ENCODE measurements at places on chromosomes 5 and 9.
A peak's percentile ranks its signal among the peaks of the same experiment; 100 is the strongest.

GRCh38 chr5:53927668-53928247, 367.3 kb downstream of the NDUFS4 start:
- DNase-seq: no peak

DNA sequence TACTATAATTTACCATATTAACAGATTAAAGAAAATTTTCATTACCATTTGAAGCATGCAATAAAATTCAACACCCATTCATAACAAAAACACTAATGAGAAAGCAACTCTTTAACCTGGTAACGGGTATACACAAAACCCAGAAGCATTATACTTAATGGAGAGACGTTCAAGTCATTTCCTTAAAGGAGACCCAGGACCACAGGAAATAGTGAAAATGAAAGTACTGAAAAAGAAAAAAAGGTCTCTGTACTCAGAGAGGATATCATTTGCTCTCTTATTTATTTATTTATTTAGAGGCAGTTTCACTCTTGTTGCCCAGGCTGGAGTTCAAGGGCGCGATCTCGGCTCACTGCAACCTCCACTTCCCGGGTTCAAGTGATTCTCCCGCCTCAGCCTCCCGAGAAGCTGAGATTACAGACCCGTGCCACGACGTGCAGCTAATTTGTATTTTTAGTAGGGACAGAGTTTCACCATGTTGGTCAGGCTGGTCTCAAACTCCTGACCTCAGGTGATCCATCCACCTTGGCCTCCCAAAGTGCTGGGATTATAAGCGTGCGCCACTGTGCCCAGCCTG, 61.6 kb downstream of the SETX start:
- DNase-seq: no peak

- DNase-seq: no peak
These were observed 114.6 kb upstream of the CD180 start for GRCh38 chr5:67311208-67311607.

DNA sequence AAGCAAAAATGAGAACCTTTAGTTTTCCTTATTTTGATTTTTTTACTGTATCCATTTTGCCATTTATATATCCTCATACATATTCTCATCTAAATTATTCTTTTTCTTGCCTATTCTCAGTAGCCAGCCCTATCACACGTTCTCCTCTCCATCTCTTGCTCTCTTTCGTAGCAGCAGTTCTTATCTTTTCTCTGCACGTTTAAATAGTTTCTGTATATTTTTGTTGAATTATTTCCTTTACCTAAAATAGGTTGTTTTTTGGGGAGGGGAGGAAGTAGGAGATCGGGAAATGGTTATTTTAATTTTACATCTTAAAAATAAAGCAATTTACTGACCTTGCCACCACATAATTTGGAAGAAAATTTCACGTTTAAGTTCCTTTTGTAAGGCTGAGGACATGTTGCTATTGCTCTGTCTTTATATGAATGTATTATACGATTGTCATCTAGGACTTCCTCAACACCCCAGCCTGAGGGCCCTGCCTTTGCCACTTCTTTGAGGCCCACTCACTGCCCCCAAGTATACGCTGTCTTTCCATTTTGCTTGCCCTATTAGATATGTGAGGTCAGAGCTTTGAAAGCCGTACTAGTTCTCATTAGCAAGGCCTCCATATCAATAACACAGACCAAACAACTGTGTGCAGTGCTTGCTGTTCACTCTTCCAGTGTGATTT, 140.3 kb downstream of the GNAQ start:
- no peak for DNase-seq

DNA sequence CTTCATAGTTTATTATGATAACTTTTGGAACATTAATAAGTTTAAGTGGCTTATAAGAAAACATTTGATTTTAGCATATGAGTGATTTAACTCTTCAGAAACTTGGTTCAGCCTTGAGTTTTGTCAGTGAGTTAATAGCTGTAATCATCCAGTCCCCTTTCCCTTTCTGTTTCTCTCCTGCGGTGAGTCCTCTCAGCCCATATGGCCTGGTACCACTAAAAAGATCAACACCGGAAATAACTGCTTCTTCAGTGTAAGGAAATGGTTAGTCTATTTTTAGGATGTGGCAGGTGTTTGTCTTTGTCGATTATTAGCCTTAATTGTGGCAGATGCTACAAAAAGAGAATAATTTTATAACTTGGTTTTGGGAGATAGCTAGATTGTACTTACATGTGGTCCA, 120.2 kb upstream of the GRHPR start:
- DNase-seq: peak; percentile 36

- DNase-seq: no peak
These were observed 16.7 kb upstream of the TERT start for GRCh38 chr5:1311439-1312055.

DNA sequence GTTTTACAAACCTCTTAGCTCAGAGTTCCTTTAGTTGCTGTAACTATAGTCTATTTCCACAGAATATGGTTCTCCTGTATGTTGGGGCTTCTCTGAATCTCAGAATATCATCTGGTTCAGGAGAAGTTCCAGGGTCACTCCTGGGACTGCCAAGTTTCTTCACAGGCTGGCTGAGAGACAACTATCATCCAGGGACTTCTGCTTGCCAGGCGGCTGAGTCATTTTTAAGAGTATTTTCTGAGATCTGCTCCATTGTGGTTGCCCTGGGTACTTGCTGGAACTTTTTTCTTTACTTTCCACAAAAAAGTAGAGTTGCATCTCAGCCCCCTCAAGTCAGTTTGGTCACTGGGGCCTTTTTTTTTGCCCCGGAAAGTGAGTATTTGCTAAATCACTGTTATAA, 566.5 kb downstream of the LRRC70 start:
- DNase-seq: no peak

GRCh38 chr5:120767178-120767820, 303.2 kb downstream of the PRR16 start:
- DNase-seq: peak; percentile 23

DNA sequence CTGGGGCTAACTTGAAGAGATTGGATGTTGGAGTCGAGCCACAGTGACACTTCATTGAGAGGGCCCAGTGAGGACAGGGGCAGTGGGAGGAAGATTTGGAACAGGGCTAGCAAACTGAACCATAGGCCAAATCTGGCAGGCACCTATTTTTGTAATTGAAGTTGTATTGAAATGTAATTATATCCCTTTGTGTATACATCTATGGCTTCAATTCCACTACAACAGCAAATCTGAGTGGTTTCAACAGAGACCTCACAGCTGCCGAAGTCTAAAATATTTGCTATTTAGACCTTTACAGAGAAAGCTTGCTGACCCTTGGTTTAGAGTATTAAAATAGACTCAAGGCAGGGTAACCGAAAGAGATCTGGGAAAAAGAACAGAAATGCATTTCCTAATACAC, 4.7 kb upstream of the TNFSF8 start:
- DNase-seq: no peak

- DNase-seq: no peak
These were observed 212.3 kb upstream of the MPDZ start for GRCh38 chr9:13491493-13492424.

GRCh38 chr9:116940614-116941215, 253.6 kb downstream of the TRIM32 start:
- DNase-seq: no peak

DNA sequence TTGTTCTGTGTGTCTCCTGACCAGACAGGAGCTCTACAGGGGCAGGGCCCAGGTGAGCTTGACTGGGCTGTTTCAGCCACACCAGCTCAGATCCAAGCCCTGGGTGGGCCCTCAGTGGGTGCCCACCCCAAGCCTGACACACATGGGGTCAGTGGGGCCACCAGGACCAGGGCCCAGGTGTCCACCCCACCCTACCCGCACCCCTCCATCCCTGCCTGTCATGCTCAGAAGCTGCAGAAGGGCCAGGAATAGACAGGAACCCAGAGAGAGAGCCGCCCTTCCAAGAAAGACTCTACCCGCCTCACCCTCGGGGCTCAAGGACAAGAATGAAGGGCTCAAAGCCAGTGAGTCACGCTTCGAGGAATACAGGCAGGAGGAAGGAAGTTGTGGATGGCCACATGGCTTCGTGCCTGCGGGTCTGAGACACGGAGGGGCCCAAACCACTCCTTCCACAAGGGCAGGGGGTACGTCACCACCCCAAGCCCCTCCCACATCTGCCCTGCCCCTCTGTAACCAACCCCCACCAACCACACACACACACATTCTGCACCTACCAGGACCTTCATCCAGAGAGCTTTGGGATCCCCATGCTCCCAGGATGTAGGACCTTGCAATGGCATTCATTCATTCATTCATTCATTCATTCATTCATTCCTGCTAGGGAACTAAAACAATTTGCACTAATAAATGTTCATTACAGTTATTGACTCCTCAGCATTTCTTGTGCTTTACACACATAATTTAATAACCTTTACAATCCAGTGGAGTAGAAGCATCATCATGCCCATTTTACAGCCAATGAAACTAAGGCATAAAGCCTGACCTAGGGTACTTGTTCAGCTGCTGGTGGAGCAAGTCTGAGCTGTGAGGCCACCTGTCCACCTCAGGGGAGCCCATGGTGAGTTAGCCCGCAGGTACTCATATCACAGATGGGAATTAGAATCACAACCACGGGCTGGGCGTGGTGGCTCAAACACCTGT, 55.9 kb upstream of the STXBP1 start:
- peak; percentile 94 for DNase-seq

- DNase-seq: no peak
These were observed 158.4 kb downstream of the CARTPT start for GRCh38 chr5:71877511-71877910.

DNA sequence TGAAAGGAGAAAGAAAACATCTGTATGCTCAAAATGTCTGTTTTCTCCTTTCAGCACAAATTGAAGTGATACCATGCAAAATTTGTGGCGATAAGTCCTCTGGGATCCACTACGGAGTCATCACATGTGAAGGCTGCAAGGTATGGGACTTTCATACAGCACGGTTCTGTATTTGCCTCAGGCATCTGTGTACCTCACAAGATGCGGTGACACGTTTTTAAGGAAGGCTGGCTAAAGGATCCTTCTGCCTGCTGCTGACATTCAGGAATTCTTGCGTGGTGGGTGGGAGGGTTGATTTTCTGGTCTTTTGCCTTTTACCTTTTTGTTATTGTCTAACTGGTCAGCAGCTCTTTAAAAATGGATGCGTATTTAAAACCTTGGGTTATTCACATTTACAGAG, 133.1 kb downstream of the RORB start:
- DNase-seq: no peak

GRCh38 chr5:113215401-113216060, 219.3 kb downstream of the TSSK1B start:
- no peak for DNase-seq

DNA sequence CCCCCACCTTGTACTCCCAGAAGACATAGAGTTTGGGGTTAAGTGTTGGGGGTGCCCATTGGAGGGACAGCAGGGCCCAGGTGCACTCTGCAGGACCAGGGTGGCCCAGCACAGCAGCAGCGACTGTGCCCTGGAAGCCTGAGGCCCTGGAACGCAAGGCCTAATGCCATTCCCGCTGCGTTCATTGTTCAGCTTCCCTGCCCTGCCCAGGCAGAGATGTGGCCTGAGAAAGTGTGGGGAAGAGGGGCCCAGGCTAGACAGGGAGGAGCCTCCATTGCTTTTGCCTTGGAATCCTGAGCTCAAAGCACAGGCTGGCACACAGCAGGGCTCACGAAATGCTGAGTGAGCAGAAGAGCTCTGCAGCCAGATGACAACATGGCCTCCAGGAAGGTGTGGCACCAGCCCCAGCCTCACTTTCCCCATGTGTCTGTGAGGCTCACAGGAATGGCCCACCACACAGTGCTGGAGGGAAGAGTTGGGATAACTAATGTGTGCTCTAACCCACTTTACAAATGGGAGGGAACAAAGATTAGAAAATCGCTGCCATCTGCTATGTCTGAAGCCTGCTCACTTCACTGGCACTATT, 19.4 kb downstream of the S1PR3 start:
- no peak for DNase-seq

DNA sequence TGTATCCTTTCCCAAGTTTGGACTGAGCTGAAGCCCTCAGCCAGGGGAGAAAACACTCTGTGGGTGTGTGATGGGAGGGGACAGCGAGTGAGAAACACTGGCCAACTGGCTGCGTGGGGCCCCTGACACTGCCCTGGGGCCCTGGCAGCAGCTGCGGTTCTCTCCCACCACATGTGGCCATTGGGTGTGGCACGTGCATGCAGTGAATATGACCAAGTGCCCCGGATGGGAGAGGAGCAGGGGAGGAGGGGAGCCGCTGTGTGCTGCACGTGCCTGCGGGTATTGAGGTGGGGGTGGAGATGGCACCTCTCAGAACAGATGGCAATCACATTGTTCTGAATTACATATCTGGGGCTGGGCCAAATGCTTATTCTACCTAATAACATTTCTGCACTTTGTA, 242.4 kb upstream of the PCSK5 start:
- DNase-seq: peak; percentile 5

DNA sequence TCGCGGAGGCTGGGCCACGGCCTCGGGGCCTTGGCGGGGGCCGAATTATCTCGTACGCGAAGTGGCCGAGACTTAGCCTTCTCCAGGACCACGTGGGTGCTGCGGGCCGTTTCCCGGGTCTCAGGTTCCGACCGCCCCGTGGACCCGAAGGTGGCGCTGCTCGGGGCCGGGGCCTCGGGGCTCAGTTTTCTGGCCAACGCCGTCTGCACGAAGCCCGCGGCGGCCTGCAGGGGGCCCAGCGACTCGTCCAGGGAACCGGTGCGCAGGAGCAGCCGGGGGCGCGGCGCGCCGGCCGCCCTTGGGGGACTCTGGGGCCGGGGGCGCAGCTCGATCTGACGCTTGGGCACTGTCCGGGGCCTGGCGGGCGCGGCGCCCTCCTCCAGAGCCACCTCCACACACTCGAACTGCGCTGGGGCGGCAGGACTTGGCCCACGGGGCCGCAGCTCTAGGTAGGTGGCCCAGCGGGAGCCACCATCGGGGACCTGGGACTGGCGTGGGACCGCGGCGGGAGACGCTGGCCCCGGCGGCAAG, 716 bp downstream of the PROB1 start:
- no peak for DNase-seq

DNA sequence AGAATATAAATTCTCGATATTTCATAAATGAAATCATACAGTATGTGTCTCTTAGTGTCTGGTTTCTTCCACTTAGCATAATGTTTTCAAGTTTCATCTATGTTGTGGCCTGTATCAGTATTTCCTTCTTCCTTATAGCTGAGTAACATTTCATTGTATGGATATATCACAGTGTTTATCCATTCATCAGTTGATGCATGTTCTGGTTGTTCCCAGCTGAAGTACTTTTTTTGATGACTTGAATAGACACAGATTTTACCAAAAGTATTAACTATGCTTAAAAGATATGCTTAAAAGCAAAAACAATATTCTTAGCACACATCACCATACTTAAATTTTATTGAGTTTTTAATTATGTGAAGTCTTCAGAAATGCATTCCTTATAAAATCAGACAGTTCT, 12.7 kb downstream of the RAB14 start:
- DNase-seq: no peak

- no peak for DNase-seq
These were observed 641.3 kb upstream of the KLF4 start for GRCh38 chr9:108130905-108131304.

- DNase-seq: no peak
These were observed 21.0 kb upstream of the SMARCA2 start for GRCh38 chr9:1994180-1994579.

DNA sequence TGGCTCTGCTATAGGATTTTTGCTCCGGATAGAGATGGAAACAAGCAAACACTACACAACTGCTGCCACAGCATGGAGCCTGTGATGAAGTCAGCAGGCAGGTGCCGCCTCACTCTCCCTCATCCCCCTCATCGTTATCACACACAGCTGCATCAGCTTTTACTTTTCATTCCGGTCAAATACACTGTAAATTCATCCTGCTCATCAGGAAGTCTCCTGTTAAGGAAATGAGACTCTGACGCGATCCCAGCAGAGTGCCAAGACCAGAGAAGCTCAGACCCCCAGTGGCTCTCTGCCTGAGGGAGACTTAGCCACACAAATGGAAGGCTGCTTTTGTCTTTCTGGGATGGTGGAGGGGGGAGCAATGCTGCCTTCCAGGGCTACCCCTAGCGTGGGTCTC, 270.2 kb downstream of the ELAVL2 start:
- DNase-seq: no peak

All from myocyte (in vitro differentiated cells).